ENCODE measurements at places on chromosomes 12 and 14.

DNA sequence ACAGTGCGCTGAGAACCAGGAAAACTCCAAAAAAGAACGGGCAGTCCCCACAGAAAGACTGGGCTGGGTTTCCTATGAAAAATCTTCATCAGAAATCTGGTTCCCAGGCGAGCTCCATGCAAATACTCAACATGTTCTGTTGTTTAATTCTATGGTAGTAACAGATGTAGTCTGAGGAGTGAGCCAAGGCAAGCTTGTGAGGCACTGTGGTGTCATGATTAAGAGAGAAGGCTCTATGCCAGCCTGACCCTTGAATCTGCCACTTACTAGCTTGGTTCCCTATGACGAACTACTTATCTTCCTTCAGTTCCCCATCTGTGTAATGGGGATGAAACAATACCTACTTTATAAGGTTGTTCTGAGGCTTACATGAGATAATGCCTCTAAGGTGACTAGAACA, 10.7 kb downstream of the POMT2 start:
- DNase-seq, result no peak

- no peak for DNase-seq
These were observed 8.0 kb downstream of the KLHL33 start for GRCh38 chr14:20428010-20428365.

DNA sequence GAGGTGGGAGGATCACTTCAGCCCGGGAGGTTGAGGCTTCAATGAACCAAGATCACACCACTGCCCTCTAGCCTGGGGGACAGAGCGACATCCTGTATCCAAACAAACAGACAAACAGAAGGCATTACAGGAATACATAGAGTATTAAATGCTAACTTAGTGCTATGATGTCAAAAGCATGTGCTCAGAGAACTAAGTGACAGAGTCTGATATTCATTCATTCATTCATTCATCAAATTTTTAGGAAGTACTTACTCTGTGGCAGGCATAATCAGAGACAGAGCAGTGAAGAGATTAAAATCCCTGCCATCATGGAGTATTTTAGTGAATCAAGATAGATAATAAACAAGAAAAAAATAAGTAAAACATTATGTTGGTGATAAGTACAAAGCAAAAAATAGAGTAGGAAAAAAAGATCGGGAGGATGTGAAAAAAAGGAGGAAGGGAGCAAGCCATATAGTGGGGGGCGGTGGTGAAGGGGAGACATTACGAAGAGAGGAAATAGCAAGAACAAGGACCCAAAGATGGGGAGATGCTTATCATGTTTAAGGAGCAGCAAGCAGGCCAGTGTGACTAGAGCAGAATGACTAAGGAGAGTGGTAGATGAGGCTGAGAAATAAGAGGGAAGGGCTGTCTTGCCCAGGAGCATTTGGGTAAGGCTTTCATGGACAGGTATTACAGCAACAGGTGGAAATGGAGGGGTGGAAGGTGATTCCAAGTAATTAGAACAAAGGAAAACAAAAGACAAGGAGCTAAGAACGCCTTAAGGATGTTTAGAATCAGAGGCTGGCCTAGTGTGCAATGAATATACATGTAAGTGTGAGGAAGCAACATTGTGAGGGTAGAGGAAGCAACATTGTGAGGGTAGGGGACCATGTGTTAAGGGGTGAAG, 2.8 kb downstream of the MAP4K5 start:
- no peak for DNase-seq

DNA sequence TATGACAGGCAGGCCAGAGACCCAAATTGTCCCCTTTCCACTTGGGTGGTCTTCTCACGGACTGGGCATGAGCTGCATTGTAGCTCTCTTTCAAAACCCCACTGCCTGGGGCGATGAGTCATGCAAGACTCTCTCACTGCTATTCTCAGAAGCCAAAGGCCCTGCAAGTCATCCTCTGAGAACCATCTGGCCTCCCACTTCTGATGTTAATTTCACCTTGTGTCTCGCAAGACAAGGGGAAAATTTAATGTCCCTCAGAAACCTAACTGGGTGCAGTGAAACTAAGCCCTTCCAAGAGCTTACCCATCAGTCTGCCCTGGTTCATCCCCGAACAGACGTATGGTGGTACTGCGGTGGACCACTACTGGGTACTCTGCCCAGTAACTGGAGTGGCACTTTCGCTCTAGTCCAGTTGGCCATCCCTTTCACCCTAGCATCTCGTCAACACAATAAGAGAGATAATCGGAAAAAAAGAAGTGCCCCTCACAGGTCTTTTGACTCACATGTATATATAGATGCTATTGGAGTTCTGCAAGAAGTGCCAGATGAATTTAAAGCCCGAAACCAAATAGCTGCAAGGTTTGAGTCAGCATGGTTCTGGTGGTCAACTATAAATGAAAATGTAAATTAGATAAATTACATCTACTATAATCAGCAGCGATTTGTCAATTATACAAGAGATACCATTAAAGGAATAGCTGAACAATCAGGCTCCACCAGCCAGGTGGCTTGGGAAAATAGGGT, 31.3 kb upstream of the LALBA start:
- DNase-seq, result no peak

DNA sequence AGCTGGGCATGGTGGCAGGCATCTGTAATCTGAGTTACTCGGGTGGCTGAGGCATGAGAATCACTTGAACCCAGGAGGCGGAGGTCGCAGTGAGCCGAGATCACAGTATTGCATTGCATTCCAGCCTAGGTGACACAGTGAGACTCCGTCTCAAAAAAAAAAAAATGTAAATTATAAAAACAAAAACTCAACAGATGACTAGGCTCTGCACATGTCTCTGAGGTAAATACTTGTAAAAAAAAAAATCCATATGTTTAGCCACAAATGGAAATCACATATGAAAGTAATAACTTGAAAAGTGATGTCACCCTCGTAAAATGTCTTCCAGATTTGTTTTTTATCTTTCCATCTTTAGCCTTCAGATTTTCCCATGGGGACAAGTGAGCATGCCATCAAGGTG, 85.0 kb downstream of the KICS2 start:
- DNase-seq, result no peak

- DNase-seq, result no peak
These were observed 7.4 kb downstream of the TCP11L2 start for GRCh38 chr12:106309671-106310505.

DNA sequence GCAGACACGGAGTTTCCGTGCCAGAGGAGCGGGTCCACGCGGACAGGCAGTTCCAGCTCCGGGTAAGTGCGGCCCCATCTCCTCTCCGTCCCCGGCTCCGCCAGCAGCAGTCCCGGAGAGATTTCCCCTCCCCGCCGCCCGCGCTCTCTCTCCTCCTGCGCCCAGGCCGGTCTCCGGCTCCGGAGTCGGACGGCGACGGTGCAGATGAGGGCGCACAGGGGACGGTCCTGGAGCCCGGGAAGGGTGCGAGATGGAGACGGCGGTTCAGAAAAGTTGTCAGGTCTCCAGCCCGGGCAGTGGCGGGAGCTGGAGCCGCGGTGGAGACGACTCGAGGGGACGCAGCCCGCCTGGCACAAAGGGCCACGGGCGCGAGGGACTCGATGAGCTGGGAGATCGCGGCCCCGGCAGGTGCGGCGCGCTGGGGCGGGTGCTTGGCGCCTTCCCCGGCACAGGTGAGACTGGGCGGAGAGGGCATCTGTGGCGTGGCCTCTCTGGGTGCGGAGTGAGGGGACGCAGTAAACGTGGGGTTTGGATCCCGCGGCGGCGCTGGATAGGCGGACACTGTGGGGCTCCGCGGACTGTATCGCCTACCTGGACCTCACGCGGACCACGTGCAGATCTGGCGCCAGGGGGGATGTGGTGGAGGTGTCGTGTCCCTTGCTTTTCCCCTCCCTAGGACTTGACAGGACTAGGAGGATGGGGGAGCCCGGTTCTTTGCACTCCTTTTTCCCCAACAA, 1540.3 kb upstream of the TMEM132C start:
- DNase-seq, result no peak

- DNase-seq, result no peak
These were observed 62.1 kb upstream of the PLEKHG7 start for GRCh38 chr12:92640691-92641090.

- DNase-seq, result no peak
These were observed 14.1 kb downstream of the RIN3 start for GRCh38 chr14:92527721-92528120.

GRCh38 chr12:71967211-71967610, 28.6 kb downstream of the TPH2 start:
- DNase-seq, result no peak

DNA sequence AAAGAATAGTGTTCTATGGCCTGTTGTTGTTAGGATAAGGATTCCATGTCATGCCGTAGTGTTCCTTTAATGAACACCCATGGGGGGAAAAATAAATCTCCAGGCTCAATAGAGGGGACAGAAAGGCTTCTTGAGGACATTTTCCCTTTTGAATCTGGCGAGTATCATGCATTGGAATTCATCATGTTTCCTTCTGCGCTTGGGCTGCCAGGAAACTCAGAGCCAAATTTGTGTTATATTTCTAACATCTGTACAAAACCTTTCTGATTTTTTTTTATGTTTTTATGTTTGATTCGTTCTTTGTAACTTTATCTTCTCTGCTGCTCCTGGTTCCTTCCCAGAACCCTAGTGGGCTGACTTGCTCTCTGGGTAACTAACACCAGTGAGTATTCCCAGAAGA, 1163.3 kb downstream of the VRK1 start:
- DNase-seq, result no peak

GRCh38 chr12:91357381-91357780, 174.8 kb upstream of the DCN start:
- DNase-seq, result no peak

DNA sequence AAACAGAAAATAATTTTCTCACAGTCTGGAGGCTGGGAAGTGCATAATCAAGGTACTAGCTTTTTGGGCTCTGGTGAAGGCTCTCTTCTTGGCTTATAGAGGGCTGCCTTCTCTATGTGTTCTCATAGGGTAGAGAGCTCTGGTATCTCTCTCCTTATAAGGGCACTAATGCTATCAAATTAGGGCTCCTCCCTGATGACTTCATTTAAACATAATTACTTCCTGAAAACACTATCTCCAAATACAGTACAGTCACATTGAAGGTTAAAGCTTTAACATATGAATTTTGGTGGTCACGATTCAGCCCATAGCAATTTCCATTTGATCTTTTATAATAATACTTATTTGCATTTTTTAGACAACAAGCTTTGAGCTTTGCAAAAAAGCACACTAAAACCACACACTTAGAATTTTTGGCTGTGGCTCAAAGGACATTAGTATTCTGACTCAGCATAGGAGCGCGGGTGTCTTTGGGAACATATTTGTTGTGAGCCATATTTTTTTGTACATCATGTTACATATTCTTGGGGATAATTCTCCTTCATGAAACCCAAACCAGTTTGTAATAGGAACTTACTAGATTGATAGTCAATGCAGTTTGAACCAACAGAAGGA, 808.1 kb upstream of the FBXO33 start:
- no peak for DNase-seq

DNA sequence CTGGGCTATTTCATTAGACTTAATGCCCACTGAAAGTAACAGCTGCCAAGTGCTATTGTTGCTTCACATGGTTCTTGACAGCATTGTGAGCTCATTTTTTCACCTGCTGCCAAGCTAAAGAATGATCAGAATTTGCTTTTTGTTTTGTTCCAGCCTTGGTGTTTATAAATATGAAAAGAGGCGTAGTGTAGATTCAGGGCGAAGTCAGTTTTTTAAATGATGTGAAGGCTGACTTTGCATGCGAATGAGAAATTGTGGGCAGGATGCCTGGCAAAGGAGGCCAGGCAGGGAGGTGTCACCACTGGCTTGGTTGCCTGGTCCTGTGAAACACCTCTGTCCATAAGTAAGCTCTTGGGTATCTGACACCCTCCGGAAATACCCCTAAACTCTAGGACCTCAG, 93.3 kb upstream of the NAP1L1 start:
- no peak for DNase-seq

- no peak for DNase-seq
These were observed 184.6 kb downstream of the AEBP2 start for GRCh38 chr12:19623751-19624399.

GRCh38 chr12:45572114-45572513, 157.4 kb upstream of the ARID2 start:
- DNase-seq, result no peak

DNA sequence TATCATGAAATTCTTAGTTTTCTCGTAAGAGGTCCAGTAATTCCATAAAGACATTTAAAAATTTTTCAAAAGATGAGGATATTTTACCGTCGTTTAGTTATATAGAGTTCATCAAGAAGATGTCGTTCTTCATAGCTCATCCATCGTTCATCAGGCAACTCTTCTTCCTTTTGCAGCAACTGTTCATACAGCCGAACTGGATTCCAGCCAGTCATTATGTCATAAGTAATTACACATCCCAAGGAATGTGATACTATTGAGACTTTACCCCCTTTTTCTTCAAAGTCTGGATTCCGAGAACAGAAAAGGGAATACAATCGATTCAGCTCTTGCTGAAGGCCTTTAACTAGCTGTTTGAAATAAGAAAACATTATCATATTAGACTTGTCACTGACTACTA, 90.3 kb downstream of the DDHD1 start:
- no peak for DNase-seq

- no peak for DNase-seq
These were observed 16.8 kb downstream of the C12orf43 start for GRCh38 chr12:120999191-121000120.

Measured in stimulated activated CD8-positive, alpha-beta memory T cell treated with anti-CD3 and anti-CD28 coated beads, Interleukin-4, amount 100 ng/mL, for 1 hour (primary cell).